ENCODE measurements at places on chromosomes 6 and 20.

- DNase-seq: no peak
Observed at GRCh38 chr6:55895972-55896730, 20.8 kb upstream of the BMP5 start.

GRCh38 chr6:27791182-27791943, 120.8 kb downstream of the OR2B2 start:
- peak; percentile 51 for DNase-seq

- DNase-seq: no peak
Observed at GRCh38 chr6:147135211-147135681, 69.0 kb upstream of the STXBP5 start.

- no peak for DNase-seq
Observed at GRCh38 chr6:101380897-101381630, 12.4 kb upstream of the GRIK2 start.

DNA sequence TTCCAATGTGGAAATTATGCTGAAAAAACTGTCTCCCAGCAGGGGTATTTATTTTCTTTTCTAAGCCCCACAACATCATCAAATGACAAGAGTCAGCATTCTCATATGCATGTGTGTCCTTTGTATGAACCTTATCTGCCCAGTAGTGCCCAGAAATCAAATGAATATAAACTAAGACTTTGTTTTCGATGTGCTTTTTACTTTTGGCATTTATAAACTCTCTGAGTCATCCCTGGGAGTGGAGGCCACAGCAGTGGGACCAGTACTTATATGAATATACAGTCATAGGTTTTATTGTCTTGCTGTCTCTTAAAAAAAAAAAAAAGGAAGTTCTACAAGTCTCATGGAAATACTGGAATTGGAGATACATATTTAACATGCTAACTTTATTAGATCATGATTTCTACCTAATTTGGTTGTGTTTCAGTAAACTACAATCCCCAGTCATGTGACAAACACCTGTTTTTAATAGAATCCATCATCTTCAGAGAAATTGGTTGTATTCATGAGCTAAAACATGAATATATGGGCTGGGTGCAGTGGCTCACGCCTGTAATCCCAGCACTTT, 99.2 kb upstream of the TMEM181 start:
- no peak for DNase-seq
